ENCODE measurements at places on chromosomes 3 and 15.
A peak's percentile ranks its signal among the peaks of the same experiment; 100 is the strongest.

GRCh38 chr3:172608575-172608974 lies 85.3 kb upstream of the TNFSF10 start:
- no peak for DNase-seq

- peak; percentile 34 for DNase-seq
Observed at GRCh38 chr3:61594144-61594963, 33.0 kb downstream of the PTPRG start.

DNA sequence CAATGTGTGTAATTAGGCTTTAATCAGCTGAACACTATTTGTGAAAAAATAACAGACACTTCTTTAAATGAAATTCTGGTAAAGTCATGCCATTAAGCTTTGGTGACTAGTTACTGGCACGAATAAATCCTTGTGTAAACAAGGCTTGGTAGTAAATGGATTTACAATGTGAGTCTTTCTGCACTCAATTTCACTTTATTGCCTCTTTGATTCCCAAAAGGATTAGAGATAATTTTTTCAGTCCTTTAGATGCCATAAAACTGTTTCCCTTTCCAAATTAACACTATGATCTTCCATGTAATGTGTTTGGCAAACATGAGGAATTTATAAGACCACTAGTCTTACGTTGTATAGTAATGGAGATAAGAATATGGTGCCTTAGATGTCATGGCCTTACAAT lies 339.5 kb upstream of the DNAJC19 start:
- no peak for DNase-seq

DNA sequence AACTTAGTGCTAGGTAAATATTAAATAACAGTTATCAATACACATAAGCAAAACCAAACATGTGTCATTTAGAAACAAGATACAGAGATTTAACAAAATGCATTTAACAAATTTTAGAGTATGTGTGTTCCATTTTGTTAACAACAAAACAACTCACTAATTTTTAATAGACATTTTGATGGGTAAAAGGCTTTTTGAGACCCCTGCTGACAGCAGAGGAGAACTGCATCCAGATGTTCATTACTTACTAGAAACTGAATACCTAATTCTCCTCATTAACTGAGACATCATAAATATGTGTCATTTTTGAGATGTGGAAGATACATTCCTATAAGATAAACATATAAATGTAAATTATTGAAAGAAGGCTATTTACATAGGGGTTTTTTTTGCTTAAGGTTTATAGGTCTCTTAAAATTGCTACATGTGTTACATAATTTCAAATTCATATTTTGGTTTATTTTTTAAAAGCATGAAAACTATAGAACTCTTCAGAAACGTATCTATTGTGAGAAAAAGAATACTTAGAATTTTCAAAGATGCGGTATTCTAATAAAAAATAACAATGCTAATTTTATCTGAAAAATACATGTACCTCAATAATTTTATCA lies 1009.8 kb downstream of the TUSC7 start:
- no peak for DNase-seq

DNA sequence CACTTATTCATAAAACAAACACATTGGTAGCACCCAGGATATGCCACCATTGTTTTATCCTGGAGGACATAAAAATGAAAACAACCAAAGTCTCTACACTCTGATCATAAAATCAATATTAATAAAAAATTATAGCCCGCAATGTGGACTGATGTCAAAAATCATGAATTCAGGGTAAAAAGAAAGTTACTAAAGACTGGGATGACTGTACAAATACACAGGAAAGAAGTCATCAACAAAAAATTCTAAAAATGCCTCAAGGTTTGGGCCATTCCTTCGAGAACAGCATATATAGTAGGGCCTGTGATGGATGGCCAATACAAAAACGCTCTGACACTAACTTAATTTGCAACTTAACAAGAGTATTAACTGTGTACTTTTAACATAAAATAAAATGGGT lies 76.8 kb downstream of the THBS1 start:
- no peak for DNase-seq

DNA sequence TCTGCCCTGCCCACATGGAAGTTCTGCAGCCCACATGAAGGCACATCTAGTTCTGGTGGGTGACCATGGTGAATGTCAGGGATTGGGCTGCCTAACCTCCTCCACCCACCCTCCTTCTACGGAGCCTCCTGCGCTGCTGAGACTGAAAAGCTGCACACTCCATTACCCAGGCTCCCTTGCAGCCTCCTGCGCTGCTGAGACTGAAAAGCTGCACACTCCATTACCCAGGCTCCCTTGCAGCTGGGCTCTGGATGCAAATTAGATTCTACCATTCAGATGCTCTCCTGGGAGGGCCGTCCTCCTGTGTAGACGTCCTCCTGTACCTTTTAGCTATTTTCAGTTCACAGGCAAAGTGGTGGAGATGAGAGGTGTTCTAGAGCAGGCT lies 32.1 kb downstream of the POMGNT2 start:
- no peak for DNase-seq

- DNase-seq, result no peak
Observed at GRCh38 chr3:14874784-14875183, 56.0 kb downstream of the FGD5 start.

GRCh38 chr15:89784686-89784960 lies 8.5 kb downstream of the MESP2 start:
- DNase-seq, result no peak

DNA sequence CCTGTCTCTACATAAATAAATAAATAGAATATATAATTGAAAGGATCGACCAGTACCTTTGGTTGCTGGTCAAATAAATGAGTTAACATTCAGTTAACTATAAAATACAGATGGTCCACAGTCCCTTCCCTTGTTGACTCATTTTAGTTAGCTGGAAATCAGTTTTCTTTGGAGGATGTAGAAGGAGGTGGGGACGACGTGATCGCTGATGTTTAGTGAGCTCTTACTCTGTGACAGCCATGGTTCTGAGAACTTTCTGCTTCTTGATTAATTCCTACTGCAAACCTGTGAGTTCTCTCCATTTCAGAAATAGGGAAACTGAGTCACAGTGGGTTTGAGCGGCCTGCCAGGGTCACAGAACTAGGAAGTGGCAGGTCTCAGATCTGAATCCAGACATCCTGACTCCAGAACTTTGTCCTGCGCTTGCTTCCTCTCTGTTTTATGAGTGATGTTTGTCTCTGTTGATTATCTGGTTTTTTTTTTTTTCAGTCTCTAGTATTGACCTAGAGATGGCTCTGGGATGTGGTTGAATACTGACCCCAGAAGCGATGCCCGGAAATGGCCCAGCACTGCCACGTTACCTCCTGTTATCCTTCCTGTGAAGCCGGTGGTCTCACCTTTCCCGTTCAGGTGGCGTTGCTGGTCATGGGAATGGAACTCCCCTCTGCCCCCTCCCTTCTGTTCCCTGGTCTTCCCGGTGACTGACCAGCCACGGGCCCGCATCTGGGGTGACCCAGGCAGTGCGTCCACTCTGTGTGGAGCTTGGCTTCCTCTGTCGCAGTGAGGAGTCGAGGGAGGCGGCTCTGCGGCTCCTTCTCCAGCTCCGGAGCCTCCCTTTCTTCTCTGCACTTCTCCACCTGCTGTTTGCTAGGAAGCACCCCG lies 18.2 kb downstream of the SYNM start:
- DNase-seq, result no peak

- DNase-seq, result no peak
Observed at GRCh38 chr3:143830063-143830462, 18.2 kb downstream of the SLC9A9 start.

DNA sequence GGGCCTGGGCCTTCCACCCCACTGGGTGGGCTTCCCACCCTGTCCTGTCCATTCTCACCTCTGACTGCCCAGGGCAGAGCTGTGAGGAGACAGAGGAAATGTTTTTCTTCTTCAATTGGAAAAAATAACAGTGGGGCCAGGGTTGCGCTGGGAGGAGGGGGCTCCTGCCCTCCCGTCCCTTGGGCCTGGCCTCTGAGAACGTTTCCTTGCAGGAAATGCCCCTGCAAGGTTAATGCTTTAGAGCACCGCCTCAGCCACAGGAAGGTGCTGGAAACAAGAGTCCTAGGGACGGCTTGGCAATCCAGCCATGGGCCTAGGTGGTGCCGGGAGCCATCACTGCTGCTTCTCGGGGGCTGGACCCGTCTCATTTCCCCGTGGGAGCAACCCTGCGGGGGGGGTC lies 3.8 kb upstream of the PLXND1 start:
- DNase-seq, result no peak

- DNase-seq, result no peak
Observed at GRCh38 chr3:189458528-189458927, 172.7 kb upstream of the TP63 start.

GRCh38 chr15:90087454-90088154 lies 14.7 kb downstream of the IDH2 start:
- peak; percentile 83 for DNase-seq

- DNase-seq, result no peak
Observed at GRCh38 chr3:142210144-142210543, 15.2 kb downstream of the GK5 start.

DNA sequence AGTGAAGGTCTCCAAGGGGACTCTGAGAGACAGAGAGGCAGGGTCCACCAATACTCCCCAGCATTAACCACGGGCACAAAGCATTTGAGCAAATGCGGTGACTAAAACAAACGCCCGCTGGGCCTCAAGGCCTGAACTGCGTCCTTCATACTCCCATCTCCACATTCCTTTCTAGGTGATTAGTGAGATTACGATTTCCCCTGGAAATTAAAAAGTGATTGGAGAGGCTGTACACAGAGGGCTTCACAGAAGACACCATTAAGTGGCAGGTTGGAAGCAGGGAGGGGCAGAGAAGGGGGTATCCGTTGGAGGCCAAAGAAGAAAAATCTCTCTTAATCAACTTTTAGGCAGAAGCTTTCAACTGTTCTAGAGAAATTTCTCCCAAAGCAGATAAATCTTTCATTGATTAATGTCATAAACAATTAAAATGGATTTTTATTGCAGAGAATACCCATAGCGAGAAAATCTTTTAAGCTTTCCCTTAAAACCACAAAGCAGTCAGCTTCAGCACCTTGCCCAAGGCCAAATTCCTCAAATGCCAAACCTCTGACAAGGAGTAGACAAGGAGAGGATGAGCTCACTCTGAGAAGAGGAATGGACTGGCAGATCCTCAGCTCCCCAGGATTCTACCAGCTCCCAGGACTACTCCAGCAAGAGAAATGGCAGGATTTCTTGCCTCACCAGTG lies 38.2 kb downstream of the MB21D2 start:
- no peak for DNase-seq

DNA sequence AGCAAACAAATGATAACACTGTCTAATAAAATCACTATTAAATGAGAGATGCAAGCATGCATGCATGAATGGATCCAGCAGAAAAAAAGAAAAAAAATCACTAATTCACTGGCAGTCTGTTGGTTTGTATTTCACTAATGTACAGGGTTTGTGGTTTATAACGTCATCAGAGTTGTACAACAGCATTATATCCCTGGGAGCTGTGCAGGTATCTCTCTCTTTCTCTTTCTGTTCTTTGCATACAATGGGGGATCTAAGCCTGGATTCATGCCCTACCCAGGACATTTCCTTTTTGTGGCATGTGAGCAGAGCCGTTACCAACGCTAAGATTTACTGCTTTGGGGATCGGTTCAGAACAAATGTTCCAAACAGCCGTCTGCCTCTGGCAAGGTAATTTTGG lies 229.5 kb downstream of the SOX2 start:
- no peak for DNase-seq

DNA sequence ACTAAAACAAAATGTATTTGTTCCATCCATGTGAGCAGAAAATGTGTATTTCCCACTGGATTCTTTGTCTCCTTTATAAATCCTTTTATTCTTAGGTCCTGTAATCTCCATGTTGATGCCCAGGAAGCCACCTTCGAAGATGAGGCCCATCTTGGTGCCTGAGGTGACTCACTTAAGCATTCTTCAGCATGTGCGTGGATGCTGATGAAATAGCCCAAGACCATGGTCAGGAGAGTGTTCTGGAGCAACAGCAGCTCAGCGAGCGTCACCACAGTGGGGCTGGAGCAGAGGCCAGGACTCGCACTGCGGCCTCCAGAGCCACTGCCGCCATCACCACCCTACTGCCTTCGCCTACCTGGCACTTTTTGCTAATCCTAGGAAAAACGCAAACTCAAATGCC lies 520.9 kb downstream of the FHIT start:
- DNase-seq, result no peak

- no peak for DNase-seq
Observed at GRCh38 chr3:43689766-43690399, 855 bp upstream of the ABHD5 start.

DNA sequence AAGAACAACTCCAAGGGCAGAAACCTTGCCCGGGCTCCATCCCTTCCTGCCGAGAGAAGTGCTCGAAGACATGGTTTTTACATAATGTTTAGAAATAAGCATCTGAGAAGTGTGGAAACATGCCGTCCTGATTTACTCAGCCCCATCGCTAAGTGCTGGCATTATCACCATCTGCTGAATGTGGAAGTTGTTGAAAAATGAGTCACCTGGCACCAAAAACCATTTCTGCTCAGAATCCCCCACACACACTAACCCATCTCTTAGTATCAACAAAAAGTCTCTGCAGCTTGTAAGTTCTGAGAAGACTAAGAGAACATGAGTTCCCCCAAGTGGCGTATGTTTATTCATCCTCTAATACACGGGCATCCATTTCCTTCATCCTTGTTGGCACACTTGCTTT lies 51.0 kb upstream of the ARL8B start:
- DNase-seq, result no peak

- peak; percentile 12 for DNase-seq
Observed at GRCh38 chr15:31278061-31278445, 48.6 kb upstream of the KLF13 start.

DNA sequence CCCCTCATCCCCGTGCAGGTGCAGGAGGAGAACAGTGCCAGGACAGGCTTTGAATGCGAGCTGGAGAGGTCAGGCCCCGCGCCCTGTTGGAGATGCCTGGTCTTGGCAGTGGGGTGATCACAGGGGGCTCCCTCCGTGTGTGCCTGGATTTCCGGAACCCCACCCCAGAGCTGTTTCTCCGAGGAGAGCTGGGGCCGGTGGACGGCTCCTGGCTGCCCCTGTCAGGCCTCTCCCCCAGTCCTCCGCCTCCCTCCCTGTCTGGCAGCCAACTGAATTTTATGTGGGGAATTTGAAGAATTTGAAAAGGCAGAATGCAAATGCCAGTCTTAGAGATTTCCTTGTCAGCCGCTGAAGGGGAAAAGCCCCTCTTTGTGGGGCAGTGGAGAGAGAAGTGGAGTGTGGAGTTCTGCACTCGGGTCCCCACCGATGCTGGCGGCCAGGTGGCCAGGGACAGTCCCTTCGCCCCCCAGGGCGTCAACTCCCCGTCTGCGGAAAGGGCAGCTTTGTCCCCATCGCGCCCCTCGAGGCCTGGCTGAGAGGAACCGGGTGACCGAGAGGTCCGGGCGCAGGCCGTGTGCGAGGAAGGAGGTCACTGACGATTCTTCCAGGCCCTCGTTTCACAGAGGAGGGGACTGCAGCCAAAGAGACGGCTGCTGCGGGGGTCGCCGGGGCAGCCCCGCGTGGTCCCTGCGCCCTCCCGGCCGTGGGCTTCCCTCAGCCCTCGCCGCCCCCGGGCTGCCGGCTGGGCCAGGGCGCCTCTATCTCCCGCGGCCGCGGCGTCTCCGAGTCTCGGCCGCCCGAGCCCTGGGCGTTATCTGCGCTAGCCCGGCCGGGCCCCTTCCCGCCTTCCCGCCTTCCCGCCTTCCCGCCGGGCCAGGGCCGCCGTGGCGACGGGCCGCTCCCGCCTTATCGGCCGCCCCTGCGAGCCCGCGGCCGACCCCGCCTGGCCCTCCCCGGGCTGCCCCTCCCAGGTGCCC lies 56.0 kb upstream of the LCTL start:
- no peak for DNase-seq

Measured in testis (tissue), 5 donors.